ENCODE measurements at places on chromosomes 5 and 9.

DNA sequence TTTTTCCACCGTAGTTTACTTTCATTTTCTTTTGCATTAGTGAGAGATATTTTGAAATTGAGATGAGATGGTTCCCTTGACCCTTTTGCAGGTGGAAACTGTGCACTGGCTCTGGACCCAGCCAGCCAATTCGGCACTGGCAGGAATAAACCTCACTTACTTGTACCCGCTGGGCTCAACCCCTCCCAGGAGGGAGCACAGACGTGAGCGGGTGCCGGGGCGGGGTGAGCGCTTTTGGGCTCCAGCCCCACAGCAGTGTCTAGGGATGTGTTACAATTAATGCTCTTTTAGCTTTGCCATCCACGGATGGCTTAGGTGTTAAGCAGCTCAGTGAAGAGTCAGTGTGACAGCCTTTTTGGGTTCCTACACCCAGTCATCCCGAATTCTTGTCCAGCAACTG, 766.1 kb upstream of the CHD1 start:
- DNase-seq: no peak

GRCh38 chr5:439636-440035, 3.3 kb upstream of the EXOC3 start:
- no peak for DNase-seq

DNA sequence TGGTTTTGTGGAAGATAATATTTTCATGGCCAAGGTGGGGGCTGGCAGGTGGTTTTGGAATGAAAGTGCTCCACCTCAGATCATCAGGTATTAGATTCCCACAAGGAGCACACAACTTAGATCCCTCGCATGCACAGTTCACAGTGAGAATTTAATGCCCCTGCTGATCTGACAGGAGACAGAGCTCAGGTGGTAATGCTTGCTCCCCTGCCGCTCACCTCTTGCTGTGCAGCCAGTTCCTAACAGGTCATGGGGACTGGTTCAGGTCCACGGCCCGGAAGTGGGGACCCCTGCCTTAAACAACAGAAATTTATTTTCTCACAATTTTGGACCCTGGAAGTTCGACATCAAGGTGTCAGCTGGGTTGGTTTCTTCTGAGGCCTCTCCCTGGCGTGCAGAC, 668.7 kb upstream of the ZNF608 start:
- DNase-seq: no peak

- DNase-seq: no peak
Observed at GRCh38 chr5:99068944-99069650, 140.3 kb upstream of the CHD1 start.

GRCh38 chr5:173645437-173645807, 29.0 kb upstream of the BOD1 start:
- no peak for DNase-seq
